Peyer's patch (tissue), 4 donors: ENCODE measurements at places on chromosomes 7 and 10. TPM values are rescaled to one million over a fixed set of nuclear protein-coding genes. Genes with fewer than 3 reads are reported as not detected.

DNA sequence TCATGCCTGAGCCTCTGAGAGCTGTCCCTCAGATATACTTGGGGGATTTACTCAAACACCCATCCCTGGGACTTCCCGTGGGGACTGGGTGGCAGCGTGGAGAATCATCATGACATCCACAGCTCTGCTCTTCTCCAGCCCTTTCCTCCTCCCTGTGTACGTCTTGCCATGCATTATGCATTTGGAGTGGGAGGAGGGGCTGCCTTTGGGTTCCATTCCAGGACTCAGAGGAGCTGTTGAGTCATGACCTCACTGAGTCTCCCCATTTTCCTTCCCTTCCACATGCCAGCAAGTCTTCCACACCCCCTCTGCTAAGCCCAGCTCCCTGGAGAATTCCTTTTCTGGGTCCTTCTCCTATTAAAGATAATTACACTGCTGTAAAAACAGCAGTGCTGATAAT lies 480.7 kb downstream of the SORCS3 start:
- H3K27me3 ChIP-seq: no peaks in the 10 kb centered on the region
- no peak overlapping the region for H3K27ac ChIP-seq
- H3K4me1 ChIP-seq: no peaks in the 10 kb centered on the region
- DNase-seq: no peak

GRCh38 chr7:22393913-22394729 lies 37.2 kb upstream of the RAPGEF5 start:
- no peak for DNase-seq
- no peaks in the 10 kb centered on the region for H3K27me3 ChIP-seq
- H3K27ac ChIP-seq: no peak overlapping the region
- no peak overlapping the region for H3K4me3 ChIP-seq
- no peaks in the 10 kb centered on the region for H3K4me1 ChIP-seq

- no peak for DNase-seq
- no peaks in the 10 kb centered on the region for H3K36me3 ChIP-seq
- no peak overlapping the region for H3K4me3 ChIP-seq
- no peak overlapping the region for H3K27ac ChIP-seq
Observed at GRCh38 chr7:46508583-46508982, 587.5 kb upstream of the IGFBP3 start.

DNA sequence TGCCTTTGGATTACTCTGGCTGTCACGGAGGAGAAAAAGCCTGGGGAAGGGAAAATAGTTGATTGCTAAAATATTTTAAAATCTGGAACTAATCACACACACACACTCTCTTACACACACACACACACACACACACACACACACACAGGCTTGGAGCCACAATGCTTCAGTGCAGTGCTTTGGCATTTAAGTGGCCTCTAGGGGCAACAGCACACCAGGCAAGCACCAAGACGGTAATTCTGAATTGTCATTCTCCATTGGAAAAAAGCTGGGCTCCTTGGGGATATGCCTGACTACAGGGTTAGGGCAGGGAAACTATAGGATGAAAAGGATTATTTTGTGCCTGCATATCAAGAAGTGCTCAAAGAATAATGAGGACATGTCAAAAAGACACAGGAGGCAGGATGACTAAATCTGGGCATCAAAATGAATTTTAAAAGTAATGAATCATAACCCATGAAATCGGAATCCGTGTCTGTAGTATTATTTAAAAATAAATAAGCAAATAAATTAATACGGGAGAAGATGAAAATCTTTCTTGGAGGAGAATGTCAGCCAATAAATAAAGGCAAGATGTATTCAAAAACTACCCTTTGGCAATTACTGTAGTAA lies 30.4 kb upstream of the DDC start:
- no peaks in the 10 kb centered on the region for H3K4me1 ChIP-seq
- no peaks in the 10 kb centered on the region for H3K36me3 ChIP-seq
- peak; percentile 57 for DNase-seq
- no peak overlapping the region for H3K27ac ChIP-seq

GRCh38 chr7:44565097-44565794 lies 8.5 kb downstream of the DDX56 start:
- H3K4me3 ChIP-seq: no peak overlapping the region
- no peaks in the 10 kb centered on the region for H3K27me3 ChIP-seq
- no peak overlapping the region for H3K27ac ChIP-seq
- H3K4me1 ChIP-seq: no peaks in the 10 kb centered on the region

- no peak overlapping the region for H3K27ac ChIP-seq
- no peaks in the 10 kb centered on the region for H3K27me3 ChIP-seq
- no peak for DNase-seq
- H3K4me3 ChIP-seq: no peak overlapping the region
Observed at GRCh38 chr10:35341521-35341920, 5.2 kb downstream of the CCNY start.

DNA sequence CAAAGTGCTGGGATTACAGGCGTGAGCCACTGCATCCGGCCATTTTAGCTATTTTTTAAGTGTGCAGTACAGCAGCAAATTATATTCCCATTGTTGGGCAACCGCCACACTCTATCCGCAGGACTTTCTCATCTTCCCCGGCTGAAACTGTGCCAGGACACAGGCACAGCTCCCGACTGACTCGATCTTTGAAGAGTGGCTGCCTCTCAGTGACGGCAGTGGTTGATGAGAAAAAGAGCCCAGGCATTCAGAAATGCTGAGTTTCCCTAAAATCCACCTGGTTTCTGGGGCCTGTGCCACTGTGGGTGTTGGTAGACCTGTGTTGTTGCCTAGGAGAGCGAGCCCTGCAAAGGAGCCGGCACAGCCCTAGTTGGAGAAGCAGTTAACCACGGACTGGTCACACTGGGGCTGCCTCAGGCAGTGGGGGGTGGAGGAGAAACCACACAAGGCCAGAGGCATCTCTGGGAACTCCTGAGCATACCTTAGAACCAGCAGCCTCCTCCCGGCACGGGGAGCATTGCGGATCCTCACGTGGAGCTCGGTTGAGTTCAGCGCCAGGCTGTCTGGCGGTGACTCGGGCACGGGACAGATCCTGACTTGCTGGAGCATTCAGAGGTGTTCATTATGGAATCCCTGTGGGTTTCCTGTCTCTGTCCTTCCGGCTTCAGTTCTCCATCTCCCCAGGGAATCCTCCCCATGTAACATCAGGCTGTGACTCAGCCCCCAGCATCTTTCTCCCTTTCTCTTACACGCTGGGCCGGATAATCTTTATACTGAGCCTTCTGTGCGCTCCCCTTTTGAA lies 16.2 kb downstream of the PFKFB3 start:
- H3K4me3 ChIP-seq: no peak overlapping the region
- no peaks in the 10 kb centered on the region for H3K27me3 ChIP-seq
- H3K4me1 ChIP-seq: no peaks in the 10 kb centered on the region
- peaks cover 94% of the 10 kb centered on the region for H3K36me3 ChIP-seq

GRCh38 chr7:128833148-128833945 lies 3.1 kb downstream of the FLNC start:
- no peak for DNase-seq
- H3K36me3 ChIP-seq: no peaks in the 10 kb centered on the region
- H3K27ac ChIP-seq: peak overlapping the region; percentile 43
- H3K27me3 ChIP-seq: no peaks in the 10 kb centered on the region
- no peak overlapping the region for H3K4me3 ChIP-seq

DNA sequence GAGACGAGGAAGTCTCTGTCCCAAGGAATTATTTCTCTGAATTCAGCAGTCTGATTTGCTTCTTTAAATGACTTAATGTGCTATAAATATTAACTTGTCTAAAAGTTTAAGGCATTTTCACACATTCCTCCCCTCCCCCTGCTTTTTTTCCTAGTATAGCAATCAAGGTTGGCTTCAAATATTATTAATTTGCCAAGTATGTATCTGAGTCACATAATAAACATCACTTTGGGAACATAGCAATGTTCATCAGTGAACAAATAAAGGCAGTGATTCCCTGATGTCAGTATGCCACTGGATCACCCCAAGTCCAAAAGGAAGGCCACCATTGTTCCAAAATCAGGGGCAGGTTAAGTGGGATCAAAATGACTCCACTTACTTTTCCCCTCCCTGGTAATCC lies 40.5 kb downstream of the PDE6C start:
- H3K4me3 ChIP-seq: no peak overlapping the region
- no peaks in the 10 kb centered on the region for H3K4me1 ChIP-seq
- no peak for DNase-seq
- H3K36me3 ChIP-seq: no peaks in the 10 kb centered on the region
- no peaks in the 10 kb centered on the region for H3K27me3 ChIP-seq

DNA sequence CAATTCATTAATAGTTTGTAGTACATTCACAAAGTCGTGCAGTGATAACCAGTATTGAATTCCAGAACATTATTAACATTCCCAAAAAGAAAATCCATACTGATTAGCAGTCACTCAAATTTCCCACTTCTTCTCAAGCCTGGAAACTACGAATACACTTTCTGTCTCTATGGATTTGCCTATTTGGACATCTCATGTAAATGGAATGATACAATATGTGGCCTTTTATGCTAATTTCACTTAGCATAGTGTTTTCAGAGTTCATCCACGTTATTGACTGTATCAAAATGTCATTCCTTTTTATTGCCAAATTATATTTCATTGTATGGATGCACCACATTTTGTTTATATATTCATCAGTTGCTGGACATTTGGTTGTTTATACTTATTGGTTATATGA lies 78.8 kb downstream of the STK31 start:
- DNase-seq: no peak
- no peaks in the 10 kb centered on the region for H3K27me3 ChIP-seq
- H3K36me3 ChIP-seq: no peaks in the 10 kb centered on the region
- no peak overlapping the region for H3K27ac ChIP-seq
- no peaks in the 10 kb centered on the region for H3K4me1 ChIP-seq
- no peak overlapping the region for H3K4me3 ChIP-seq

- H3K27me3 ChIP-seq: no peaks in the 10 kb centered on the region
- no peaks in the 10 kb centered on the region for H3K4me1 ChIP-seq
- H3K27ac ChIP-seq: no peak overlapping the region
- H3K36me3 ChIP-seq: no peaks in the 10 kb centered on the region
Observed at GRCh38 chr7:81926-82756, 110.2 kb upstream of the FAM20C start.

GRCh38 chr7:33044401-33044718 lies 18.2 kb downstream of the NT5C3A start:
- DNase-seq: no peak
- H3K27ac ChIP-seq: no peak overlapping the region
- H3K36me3 ChIP-seq: no peaks in the 10 kb centered on the region

DNA sequence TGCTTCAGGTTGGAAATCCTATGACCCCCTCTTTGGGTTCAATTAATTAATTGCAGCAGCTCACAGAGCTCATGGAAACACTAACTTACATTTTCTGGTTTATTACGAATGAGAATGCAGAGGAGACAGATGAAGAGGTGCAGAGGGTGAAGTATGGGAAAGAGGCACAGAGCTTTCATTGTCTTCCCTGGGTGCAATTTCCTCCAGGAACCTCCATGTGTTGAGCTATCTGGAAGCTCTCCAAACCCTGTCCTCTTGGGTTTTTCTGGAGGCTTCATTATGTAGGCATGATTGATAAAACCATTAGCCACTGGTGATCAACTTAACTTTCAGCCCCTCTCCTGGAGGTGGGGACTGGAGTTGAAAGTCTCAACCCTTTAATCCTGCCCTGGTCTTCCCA lies 133.0 kb upstream of the AUTS2 start:
- H3K4me3 ChIP-seq: no peak overlapping the region
- no peaks in the 10 kb centered on the region for H3K27me3 ChIP-seq
- no peak overlapping the region for H3K27ac ChIP-seq
- no peaks in the 10 kb centered on the region for H3K4me1 ChIP-seq

GRCh38 chr7:84722086-84722485 lies 464.8 kb downstream of the SEMA3D start:
- DNase-seq: no peak
- H3K4me1 ChIP-seq: no peaks in the 10 kb centered on the region
- no peak overlapping the region for H3K4me3 ChIP-seq
- no peak overlapping the region for H3K27ac ChIP-seq
- no peaks in the 10 kb centered on the region for H3K27me3 ChIP-seq

DNA sequence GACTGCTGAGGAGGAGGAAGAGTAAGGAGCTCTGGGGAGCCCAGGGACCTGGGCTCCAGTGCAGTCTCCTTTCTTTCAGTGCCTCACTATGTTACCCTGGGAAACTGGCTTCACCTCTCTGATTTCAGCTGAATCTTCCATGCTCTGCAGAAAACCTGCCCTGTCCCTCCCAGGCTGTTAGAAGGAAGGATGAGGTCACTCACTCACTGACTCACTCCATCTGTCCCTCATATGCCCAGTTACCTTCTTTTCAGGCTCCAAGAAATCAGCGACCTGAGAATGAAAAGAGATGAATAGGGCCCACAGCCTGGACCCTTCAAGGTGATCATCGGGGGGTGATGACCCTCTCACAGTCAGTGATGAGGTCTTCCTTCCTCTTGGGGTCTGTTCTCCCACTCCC lies 481 bp downstream of the SFTPA2 start:
- no peaks in the 10 kb centered on the region for H3K27me3 ChIP-seq
- H3K36me3 ChIP-seq: no peaks in the 10 kb centered on the region
- H3K27ac ChIP-seq: no peak overlapping the region
- no peak for DNase-seq
- no peak overlapping the region for H3K4me3 ChIP-seq
- H3K4me1 ChIP-seq: no peaks in the 10 kb centered on the region

- no peak overlapping the region for H3K4me3 ChIP-seq
- H3K36me3 ChIP-seq: no peaks in the 10 kb centered on the region
- DNase-seq: no peak
- no peaks in the 10 kb centered on the region for H3K4me1 ChIP-seq
Observed at GRCh38 chr7:4245135-4245865, 436.8 kb upstream of the FOXK1 start.

DNA sequence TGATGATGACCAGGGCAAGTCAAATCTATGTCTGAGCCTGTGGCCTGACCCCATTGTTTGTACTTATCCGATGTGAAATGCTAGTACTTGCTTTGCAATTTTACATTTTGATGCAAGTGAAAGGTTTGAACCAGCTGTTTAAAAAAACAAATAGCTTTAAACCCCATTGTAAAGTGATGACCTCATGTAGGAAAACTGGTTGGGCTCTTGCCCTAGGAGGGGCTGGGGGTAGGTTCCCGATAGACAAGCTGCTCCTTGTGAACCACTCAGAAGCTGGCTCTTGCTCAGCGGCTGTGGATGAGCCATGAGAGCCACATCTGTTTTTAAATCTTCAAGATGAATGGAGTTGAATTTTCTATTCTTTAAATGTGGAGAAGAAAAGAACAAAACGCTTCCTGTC lies 185.3 kb downstream of the WDR11 start:
- no peaks in the 10 kb centered on the region for H3K36me3 ChIP-seq
- DNase-seq: no peak
- H3K4me1 ChIP-seq: no peaks in the 10 kb centered on the region
- no peak overlapping the region for H3K27ac ChIP-seq
- H3K27me3 ChIP-seq: no peaks in the 10 kb centered on the region
- H3K4me3 ChIP-seq: no peak overlapping the region

- H3K4me3 ChIP-seq: no peak overlapping the region
- no peak overlapping the region for H3K27ac ChIP-seq
- no peak for DNase-seq
- H3K4me1 ChIP-seq: no peaks in the 10 kb centered on the region
- H3K27me3 ChIP-seq: no peaks in the 10 kb centered on the region
Observed at GRCh38 chr10:128608791-128609190, 482.6 kb upstream of the MKI67 start.

TRIM50 gene
- 2.6 TPM for total RNA-seq

MYL10 gene
- total RNA-seq: not detected

EGR2 gene
- 5.0 TPM for total RNA-seq

CH25H gene
- total RNA-seq: 0.70 TPM

P4HA1 gene
- total RNA-seq: 13.9 TPM

AMZ1 gene
- total RNA-seq: not detected

FOXP2 gene
- 29.8 TPM for total RNA-seq

OR2A7 gene
- total RNA-seq: not detected

GRM3 gene
- total RNA-seq: not detected
